Kidney (tissue), 22 donors: ENCODE measurements at places on chromosomes 16 and 17. TPM values are rescaled to one million over a fixed set of nuclear protein-coding genes. Genes with fewer than 3 reads are reported as not detected.

DNA sequence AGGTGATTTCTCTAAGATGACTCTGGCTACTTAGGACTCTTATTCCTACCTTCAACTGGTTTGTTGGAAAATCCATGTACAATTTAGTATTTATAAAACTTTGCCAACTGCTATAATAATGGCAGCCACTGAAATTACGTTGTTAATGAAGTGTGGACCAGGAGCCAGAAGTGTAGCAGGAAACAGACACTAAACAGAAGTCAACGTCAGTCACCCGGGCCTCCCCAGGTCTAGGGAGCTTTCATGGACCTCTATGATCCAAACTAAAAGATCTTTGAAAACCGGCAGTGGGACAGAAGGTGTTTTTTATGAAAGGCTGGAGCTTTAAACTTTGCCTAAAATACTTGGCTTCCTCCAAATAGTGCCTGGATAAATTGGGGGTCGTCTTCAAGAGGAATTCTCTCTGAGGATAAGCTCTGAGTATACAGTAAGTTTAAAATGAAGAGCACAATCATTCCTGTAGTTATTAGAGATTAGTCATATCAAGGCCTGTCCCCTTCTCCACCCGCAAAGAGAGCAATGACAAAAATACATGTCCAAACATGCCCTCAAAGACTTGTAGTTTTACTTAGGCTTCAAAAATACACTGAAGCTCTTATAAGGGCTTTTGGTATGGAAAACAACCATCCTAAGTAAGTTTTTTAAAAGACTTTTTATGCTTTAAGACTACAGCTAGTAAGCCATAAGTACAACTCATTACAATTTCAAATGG, 34.6 kb downstream of the DCUN1D3 start:
- DNase-seq: no peak

DNA sequence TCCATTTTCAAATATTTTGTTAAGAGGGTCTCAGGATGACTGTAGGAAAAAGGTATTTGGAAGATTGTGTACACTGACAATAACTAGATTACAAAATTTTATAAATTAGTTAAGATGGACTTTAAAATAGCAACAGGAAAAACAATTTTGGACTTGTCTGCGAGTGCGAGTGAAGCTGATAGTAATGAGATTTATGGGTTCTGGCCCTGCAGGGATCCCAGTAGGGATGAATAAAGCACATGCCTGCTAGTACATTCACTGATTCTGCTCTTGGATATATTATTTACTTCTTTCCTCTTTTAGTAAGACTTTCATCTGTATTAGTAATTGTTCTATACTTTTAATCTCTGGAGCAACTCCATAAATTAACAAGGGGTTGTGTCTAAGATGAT, 28.2 kb downstream of the PRKCA start:
- no peak for DNase-seq

Gene GAS2L2
- total RNA-seq: not detected

Gene KCNJ12
- total RNA-seq: 3.1 TPM

Gene EXOC3L1
- total RNA-seq: 7.2 TPM

Gene TIMP2
- total RNA-seq: 172 TPM
